ENCODE measurements at places on chromosomes 11 and 22.

DNA sequence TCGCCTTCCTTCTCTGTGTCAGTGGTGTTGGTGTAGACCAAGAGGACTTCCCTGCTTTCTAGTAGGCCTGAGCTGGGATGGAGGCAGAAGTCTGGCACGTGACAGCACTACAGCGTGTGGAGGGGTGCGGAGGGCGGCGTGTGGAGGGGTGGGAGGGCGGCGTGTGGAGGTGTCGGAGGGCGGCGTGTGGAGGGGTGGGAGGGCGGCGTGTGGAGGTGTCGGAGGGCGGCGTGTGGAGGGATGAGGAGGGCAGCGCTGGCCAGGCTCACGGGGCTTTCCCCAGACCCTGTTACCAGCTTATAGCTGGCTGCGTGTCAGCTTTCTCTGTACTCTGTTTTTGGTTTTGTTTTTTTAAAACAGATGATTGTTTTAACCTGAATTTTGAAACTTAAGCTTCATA lies 45.7 kb upstream of the CTTN start:
- DNase-seq = no peak

- DNase-seq = no peak
Observed at GRCh38 chr22:27128461-27129085, 471.2 kb downstream of the MIAT start.

GRCh38 chr22:27874764-27875163 lies 44.3 kb downstream of the PITPNB start:
- DNase-seq = no peak

GRCh38 chr11:44140372-44140771 lies 44.9 kb downstream of the EXT2 start:
- no peak for DNase-seq

GRCh38 chr11:14821031-14821430 lies 71.0 kb downstream of the CYP2R1 start:
- no peak for DNase-seq

DNA sequence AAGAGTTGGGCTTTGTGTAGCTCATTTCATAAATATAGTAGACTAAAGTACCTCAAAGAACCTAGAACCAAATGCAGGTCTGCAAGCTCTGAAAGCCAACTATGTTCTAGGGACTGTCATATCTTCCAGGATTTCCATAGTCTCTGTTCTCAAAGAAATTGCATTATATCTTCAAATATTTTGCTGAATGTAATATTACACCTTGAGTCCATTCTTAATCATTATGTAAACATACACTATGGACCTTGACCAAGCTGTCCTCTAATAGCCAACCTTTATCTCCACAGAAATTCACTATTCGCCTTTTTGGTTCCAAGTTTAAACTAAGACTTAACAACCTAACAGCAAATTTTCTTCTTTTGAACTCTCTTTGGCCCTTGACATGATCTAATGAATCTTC lies 678.7 kb upstream of the ARHGAP42 start:
- no peak for DNase-seq

DNA sequence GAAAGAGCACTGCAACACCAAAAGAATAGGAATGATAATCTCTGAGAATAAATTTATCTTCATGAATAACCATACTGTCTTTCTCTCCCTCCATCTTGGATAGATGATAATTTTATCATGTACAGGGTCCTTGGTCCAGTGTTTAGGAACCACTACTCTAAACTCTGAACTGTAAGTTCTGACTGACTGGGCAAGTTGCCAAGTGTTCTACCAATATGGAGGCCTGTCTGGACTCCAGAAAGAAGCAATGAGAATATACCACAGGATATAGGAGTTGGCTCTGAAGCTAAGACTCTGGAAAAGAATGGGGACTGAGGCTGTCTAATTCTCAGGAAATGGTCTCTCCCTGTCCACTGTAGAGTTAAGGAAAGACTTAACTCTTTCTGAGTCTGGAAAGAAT lies 1.5 kb downstream of the FHIP1B start:
- DNase-seq = no peak

DNA sequence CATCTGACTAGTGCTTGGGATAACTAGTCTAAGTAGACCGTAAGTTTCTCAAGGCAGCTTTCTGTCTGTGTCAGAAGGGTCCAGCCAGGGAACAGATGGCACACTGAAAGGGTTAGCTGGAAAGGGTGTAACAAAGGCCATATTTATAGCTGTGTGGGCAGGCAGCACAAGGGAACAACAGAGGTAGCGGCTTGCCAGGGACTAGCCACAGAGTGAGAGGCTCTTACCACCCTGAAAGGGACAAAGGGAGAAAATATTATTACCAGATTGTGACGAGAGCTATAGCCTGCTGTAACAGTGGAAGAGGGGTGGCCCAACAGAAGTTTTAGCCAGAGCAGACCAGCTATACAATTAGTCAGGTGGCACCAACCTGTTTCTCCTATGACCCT lies 129.4 kb downstream of the CCDC34 start:
- DNase-seq = no peak

- DNase-seq = no peak
Observed at GRCh38 chr11:134853992-134854991, 442.2 kb upstream of the B3GAT1 start.

- no peak for DNase-seq
Observed at GRCh38 chr11:110776081-110776480, 63.8 kb upstream of the ARHGAP20 start.

DNA sequence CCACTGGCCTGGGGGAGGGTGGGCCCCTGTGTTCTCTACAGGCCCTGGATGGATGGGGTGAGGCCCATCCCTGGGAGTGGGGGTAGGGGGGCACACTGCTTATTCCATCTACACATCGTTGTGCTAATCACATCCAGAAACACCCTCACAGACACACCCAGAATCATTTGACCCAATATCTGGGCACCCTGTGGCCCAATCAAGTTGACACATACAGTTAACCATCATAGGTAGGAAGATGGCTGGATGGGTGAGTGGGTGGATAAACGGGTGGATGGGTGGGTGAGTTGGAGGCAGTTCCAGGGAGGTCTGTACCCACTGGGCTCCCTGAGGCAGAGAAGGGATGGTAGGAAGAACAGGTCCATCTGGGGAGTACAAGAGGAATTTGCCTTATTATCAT lies 81.3 kb upstream of the LINC01488 start:
- no peak for DNase-seq

GRCh38 chr11:116831790-116832349 lies 2.2 kb downstream of the APOC3 start:
- DNase-seq = no peak

- peak; percentile 46 for DNase-seq
Observed at GRCh38 chr11:68471360-68472340, 11.1 kb downstream of the PPP6R3 start.

DNA sequence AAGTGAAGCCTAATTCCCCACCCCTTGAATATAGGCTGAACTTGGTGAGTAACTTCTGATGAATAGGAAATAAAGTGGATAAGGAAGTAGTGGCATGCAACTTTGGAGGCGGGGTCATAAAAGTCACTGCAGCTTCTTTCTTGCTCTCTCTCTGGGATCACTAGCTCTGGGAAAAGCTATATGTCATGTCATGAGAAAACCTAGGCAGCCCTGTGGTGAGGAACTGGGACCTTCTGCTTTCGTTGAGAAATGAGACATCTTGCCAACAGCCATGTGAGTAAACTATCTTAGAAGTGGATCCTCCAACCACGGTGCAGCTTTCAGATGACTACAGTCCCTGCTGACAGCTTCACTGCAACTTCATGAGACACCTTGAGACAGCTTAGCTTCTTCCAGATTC lies 15.7 kb downstream of the ZNF214 start:
- no peak for DNase-seq

GRCh38 chr11:46047520-46047919 lies 73.7 kb downstream of the PHF21A start:
- DNase-seq = no peak

DNA sequence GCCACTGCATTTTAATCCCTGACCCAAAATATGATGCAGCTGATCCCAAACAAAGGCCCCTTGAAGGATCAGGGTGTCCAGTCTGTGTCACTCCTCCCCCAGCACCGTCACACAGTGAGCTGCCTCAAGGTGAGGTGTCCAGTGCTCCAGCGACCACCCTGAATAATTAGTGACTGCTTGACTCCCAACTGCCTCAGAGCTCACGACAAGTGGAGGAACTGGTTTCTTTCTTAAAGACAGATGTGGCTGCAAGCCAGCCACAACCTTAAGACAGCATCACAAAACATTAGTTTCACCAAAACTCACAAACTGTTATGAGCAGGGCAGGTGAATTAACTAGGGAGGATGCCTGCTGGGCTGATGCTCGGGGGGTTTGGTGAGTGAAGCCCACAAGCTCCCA lies 74.6 kb downstream of the PIWIL3 start:
- DNase-seq = no peak

GRCh38 chr11:74492084-74492483 lies 1.4 kb downstream of the LIPT2 start:
- DNase-seq = no peak

- DNase-seq = no peak
Observed at GRCh38 chr11:62883673-62884072, 3.0 kb downstream of the SLC3A2 start.

DNA sequence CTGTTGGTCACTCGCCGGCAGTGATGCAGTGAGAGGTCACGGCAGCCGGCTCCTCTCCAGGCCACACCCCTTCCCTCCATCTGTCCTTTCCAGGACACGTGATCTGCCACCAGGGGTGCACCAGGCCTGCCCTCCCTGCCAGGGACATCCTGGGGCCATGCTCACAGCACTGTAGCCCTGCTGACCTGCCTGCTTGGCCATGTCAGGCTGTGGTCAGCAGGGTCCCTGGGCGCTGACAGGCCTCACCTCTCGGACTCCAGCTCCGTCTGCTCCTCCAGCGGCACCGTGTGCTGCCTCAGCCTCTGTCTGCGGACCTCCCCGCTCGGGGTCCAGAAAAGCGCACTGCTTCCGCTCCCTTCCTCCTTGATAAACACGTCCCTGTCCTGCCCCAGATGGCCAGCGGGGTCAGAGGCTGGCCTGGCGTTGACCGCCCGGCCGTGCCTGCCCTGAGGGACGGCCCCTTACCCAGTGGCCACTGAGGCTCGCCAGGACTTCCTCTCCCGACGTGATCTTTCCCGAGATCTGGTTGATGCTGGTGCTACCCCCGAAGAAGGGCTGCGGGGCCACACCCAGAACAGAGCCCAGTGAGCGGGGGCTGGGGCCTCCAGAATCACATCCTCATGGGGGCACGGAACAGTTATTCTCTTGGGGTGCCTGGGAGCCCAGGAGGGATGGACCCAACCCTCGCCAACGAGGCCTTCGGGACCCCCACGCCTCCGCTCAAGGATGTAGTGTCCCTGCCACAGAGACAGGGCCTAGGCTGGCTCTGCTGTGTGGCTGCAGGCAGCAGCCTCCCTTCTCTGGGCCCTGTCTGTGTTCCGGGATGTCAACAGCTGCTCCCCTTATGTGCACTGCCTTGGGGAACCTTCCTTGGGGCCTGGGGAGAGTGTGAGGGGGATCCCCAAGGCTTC lies 36.3 kb upstream of the CARS1 start:
- no peak for DNase-seq

DNA sequence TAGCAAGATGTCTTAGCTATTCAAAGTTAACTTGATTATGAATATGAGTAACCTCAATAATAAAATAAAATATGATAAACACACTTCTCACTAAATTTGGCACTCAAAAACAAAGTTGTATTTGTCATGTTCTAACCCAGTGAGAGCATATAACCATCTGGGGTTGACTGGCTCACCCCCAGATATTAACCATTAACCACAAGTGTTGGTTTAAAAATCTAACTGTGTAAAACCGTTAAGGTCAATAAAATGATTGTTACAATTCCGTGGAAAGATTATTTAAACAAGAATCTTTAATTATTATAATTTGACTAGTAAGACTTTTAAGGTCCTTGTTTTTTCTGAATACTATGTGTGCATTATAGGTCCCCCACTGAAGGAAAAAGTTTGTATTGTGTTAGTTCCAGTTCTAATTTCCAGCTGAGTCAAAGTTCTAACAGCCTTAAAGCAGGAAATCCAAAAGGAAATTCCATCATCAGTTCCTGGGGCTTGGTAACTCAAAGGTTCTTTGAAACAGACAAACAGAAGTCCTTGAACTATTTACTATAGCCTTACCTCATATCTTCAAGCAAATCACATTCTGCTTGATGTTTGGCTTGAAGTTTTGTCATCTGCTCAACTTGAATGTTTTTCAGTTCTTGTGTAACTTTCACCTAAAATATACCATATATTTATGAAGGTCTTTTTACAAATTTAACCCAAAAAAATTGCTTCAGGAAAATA lies 2.5 kb downstream of the FCHSD2 start:
- no peak for DNase-seq

DNA sequence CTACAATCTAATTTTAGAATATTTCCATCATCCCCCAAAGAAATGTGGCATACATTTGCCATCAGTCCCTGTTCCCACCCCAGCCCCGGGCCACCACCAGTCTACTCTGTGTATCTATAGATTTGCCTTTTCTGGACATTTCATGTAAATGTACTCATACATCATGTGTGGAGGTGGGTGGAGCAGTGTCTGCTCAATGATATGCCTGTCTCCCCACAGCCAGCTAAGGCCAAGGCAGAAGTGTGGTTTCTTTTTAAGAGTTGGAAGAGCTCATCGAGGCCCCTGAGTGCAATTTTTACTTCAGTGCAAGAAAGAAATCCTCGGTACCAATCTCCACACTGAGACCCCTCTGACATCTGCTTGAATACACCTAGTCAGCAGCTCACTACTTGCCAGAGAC lies 80.5 kb downstream of the TP53I11 start:
- DNase-seq = no peak

DNA sequence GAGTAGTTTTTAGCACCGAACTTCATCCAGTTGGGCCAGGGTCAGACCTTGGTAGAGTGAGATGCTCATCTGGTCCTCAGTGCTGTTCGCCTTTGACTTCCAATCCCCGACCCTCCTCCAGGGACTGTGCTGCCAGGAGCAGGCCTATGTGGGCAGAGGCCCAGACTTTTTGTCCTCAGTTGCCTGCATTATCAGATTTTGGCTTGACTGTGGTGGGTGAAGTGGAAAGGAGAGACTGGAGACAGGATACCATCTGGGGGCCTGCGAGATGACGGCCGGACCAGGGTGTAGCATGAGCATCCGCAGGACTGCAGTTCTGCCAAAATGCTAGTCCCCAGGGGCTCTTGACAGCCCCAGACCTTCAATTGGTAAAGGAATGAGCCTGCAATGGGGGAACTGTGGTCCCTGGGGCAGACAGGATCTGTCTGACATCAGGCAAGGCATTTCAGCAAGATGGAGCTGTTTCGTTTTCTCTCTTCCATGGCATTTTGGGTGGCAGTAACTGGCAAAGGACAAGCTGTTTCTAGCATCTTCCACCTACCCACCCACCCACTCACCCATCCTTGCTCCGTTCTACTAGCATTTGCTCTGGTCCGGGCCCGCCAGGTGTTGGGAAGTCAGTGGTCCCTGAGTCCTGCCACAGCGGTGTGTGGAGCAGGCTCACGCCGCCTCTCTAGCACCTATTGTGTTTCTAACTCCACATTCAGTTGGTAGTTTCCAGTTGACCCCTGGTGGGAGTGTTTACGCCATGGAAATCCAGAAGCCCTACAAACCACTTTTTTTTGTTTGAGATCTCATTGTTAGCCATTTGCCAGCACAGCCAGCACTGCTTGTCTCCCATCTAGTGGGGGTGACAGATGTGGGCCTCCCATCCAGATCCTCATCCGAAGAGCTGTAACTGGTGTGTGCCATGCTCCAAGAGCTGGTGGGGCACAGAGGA lies 53.5 kb downstream of the OTOG start:
- DNase-seq = no peak

Measured in HS-27A (cell line).